ENCODE measurements at places on chromosomes 3 and 15.

DNA sequence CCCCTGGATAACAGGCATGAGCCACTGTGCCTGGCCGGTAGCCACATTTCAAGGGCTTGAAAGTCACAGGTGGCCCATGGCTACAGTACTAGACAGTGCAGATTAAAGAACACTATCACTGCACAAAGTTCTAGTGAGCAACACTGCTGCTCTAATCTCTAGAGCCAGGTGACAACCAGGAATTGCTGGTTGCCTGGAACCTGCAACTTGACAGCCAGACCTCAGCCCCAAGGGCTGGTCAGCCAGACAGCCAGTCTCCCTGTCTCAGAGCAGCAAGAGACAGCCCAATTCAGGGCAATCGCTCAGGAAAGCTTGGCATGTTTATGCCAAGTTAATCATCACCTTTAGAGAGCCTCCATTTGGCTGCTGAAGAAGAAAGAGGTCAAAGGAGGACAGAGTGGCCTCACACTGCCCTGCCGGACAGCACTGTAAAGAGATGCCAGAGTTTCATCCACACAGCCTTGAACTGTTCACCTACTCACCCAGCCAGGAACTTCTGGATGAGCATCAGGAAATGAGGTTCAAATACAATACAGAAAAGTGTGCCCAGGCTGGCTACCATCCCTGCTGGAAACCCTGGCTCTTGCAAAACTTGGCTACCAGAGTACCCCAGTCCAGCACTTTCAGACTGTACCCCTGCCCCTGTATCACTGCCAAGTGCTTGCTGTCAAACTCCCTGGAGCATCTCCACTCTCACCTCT lies 6.0 kb downstream of the CCDC12 start:
- no peak for DNase-seq

- no peak for DNase-seq
These were observed 28.0 kb upstream of the PIGZ start for GRCh38 chr3:196996454-196997265.

GRCh38 chr3:118791246-118791645 lies 243.4 kb downstream of the IGSF11 start:
- no peak for DNase-seq

DNA sequence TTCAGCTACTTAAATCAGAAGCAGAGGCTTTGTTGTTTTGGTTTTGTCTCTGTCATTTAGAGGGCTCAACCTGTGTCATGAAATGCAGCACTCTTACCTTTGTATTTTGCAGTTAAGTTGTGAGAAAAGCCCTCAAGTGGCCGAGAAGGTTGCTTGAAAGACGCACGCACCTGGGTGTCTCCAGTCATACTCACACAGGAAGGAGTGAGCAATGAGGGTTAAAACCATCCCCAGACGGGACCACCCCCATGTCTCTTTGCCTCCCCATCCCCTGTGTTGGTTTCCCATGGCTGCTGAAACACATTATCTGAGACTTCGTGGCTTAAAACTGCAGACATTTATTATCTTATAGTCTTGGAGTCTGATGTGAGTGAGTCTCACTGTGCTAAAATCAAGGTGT lies 376.1 kb upstream of the CFAP20DC start:
- DNase-seq, result peak; percentile 18

DNA sequence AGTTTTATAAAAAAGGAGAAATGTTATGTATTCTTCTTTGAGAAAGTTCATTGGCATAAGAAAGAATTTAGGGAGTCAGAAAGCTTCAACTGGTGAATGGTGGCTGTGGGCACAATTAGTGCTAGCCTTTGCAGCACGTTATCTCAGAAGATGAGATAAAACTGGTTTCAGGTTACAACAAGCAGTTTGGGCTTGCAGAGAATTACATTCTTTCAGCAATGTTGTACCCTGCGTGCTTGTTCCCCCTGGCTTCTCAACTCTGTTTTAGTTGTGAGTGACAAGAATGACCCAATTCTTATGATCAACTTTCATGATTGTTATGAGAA lies 31.6 kb upstream of the ACP3 start:
- no peak for DNase-seq

DNA sequence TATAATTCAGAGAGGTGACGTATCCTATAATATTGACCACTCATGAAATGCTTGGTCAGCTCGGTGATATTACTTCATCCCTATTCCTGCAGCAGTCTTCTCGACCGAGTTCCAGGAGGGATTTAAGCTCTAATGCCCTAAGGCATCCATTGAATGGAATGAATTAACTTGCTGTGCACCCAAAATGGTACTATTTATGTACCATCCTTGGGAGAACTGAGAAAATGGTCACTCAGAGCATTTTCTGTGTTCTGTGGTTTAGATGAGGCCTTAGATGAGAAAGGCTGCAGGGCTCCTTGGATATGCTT lies 638 bp downstream of the BLOC1S6 start:
- no peak for DNase-seq

GRCh38 chr3:122092460-122093165 lies 37.5 kb downstream of the CD86 start:
- DNase-seq, result no peak

DNA sequence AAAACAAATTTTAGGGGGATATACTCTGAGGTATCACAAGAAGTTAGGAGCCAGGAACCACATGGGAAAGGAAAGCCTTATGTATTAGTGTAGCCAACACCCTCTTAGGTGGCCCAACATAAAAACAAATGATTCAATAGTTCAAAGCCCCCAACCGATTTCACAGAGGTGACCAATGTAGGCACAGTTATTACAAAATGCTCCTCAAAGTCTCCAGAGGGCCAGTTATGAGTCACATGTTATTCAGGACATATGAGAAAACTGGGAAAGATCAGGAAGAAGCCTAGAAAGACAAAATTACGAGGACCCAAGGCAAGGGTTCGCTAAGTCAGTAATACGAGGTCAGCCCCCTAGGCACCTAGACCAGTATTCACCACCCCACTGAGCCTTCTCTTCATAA lies 29.9 kb upstream of the FBN1 start:
- no peak for DNase-seq

DNA sequence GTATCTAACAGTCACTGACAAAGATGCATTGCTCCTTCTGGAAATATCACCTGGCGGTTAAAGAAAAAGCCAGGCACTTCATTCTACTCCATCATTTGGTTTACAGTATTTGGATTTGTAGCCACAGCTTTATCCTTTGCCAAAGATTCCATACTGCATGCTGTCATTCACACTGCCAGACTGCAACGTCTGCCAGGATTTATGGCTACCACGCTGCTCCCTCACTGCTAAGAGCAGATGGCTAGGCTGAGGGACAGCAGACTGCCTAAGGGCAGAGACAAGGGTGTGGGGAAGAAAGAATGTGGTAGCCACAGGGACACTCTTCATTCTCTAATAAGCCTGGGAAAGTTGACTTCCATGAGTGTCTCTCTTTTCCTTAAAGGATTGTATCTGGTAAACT lies 1047.0 kb downstream of the TUSC7 start:
- DNase-seq, result no peak
